ENCODE measurements at places on chromosomes 13 and 19.

DNA sequence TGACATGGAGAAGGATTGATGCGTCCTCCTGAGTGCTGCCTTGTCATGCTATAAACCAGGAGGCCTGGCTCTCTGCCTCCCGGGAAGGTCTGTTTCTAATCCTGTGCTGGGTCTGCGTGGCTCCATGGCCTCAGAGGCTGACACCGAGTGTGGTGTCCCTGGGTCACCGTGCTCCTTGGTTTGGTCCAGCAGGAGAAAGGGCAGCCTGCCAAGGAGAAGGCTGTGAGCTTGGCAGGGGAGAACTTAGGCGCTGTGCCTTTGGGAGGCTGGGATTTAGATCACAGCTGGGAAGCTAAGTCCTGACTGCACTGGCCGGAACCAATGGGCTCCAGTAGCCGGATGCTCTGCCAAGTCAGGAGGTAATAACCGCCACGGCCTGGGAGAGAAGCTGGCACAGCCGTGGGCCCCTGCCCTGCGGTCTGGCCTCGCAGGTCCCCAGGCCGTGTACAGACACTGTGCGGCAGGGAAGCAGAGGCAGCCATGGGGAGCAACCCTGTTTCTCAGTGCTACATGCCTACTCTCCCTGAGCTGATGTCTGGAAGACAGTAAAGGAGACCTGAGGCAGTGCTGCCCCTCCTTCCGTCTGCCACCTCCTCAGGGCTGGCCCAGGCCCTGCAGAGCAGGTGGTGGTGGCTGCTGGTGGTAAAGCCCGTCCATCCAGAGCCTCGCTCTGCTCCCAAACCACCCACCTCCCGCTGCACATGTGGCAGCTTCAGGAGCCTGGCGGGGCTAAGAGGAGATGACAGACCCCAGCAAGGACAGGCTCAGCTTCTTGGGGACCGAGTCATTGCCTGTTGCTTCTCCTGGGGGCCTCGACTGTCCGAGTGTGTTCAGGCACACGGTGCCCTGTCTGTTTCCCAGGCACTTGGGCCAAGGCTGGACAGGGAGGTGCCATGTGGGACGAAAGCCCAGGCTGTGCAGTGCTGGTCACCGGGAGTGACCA lies 44.9 kb downstream of the C13orf46 start:
- DNase-seq, result peak; percentile 57

DNA sequence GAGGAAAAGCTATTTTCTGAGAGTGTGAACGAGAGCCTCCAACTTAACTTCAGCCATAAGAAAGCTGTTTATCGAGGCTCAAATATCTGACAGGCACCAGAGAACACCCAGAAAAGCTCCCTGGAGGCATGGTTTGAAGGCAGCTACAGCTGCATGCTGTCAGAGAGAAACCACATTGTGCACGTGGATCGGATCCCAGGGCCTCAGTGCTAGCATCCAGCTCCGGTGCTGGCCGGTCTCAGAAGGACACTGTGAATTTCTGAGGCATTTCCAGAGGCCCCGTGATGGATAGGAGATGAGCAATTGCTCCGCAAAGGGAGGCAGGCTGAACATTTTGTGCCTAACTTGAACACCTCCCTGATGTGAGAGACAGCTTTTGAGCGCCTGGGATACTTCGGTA lies 315.7 kb downstream of the FGF9 start:
- DNase-seq, result no peak

DNA sequence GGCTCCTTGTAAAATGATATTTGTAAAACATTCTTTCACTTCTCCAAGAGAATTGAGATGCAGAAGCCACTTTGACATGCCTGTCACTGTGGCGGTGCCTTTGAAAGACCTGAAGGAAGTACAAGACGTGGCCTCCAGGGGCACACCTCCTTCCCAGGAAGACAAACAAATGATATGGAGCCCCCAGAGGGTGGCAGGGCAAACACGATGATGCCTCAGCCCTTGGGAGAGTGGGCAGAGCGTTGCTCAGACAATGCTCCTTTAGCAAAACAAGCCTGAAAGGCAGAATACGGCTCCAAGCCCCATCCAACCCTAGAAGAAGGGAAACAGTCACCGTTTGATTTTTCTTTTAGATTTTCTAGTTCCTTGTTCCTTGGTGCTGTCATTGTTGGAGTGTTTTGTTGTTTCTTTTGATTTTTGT lies 9.2 kb upstream of the ATP12A start:
- DNase-seq, result no peak

DNA sequence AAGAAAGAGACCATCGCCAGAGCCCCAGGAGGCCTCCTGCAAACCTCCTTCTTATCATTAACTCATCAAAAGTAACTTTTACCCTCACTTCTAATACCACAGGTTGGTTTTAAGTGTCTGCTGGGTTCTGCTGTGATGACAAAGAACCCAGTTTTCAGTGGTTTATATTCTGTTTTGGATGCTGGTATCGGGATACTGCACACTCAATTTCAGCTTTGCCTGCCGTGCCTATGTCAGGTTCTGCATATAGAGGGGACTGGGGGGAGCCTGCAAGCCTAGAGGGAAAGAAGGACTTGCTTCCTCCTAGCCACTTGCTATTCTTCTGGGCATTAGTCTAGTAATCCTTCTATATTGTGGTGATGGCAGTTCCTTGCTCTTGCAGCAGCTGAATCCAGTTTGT lies 242.4 kb downstream of the KCNRG start:
- no peak for DNase-seq
